ENCODE measurements at places on chromosomes 11 and 22. TPM values are rescaled to one million over a fixed set of nuclear protein-coding genes. Genes with fewer than 3 reads are reported as not detected.

SCN2B gene
- total RNA-seq = not detected

CABP4 gene
- 3.4 TPM for total RNA-seq

OR8G5 gene
- total RNA-seq = not detected

AGBL2 gene
- total RNA-seq = 9.7 TPM

DKK3 gene
- not detected for total RNA-seq

MIAT gene
- total RNA-seq = 49.8 TPM

OR4C15 gene
- not detected for total RNA-seq

DDTL gene
- total RNA-seq = 4.9 TPM

MS4A6A gene
- total RNA-seq = 8.4 TPM

RPL3 gene
- 1,599 TPM for total RNA-seq

SCGB2A2 gene
- total RNA-seq = not detected

OR5P2 gene
- not detected for total RNA-seq

VWCE gene
- total RNA-seq = 0.16 TPM

APOBEC3G gene
- 95.4 TPM for total RNA-seq

RIC3 gene
- total RNA-seq = 34.4 TPM

TBX10 gene
- not detected for total RNA-seq

CYP2D6 gene
- total RNA-seq = 4.8 TPM

PTPRCAP gene
- 134 TPM for total RNA-seq

OR4A16 gene
- not detected for total RNA-seq

HEPHL1 gene
- total RNA-seq = not detected

CDKN1C gene
- 0.23 TPM for total RNA-seq

LTBP3 gene
- total RNA-seq = 91.4 TPM

RASSF10 gene
- total RNA-seq = not detected

IGHMBP2 gene
- total RNA-seq = 32.2 TPM

MUC6 gene
- total RNA-seq = not detected

APOA5 gene
- total RNA-seq = not detected

KCNJ1 gene
- not detected for total RNA-seq

ART1 gene
- not detected for total RNA-seq

UPK3A gene
- total RNA-seq = not detected

OR51G2 gene
- total RNA-seq = not detected

OR51B4 gene
- total RNA-seq = not detected

OSBP gene
- 48.6 TPM for total RNA-seq

PARVA gene
- 0.08 TPM for total RNA-seq

CYTH4 gene
- 224 TPM for total RNA-seq

XKR3 gene
- not detected for total RNA-seq

ABTB2 gene
- 0.83 TPM for total RNA-seq

CASP1 gene
- 29.5 TPM for total RNA-seq

ABCC8 gene
- total RNA-seq = not detected

IGLL1 gene
- 0.72 TPM for total RNA-seq

ROBO4 gene
- not detected for total RNA-seq

LUZP2 gene
- total RNA-seq = not detected

PGA5 gene
- not detected for total RNA-seq

PPFIBP2 gene
- 55.6 TPM for total RNA-seq

WT1 gene
- total RNA-seq = not detected

SYNGR1 gene
- 1.5 TPM for total RNA-seq

CHID1 gene
- 56.3 TPM for total RNA-seq

CCDC73 gene
- total RNA-seq = not detected

MSANTD4 gene
- total RNA-seq = 18.4 TPM

OR56A5 gene
- not detected for total RNA-seq

ENTHD1 gene
- total RNA-seq = not detected

SMC1B gene
- total RNA-seq = 0.70 TPM

CCDC188 gene
- not detected for total RNA-seq

RPS6KB2 gene
- 69.9 TPM for total RNA-seq

CREB3L1 gene
- not detected for total RNA-seq

CYB561A3 gene
- total RNA-seq = 44.2 TPM
